ENCODE measurements at places on chromosomes 5 and 9.

GRCh38 chr5:97635553-97635952, 452.5 kb upstream of the RIOK2 start:
- DNase-seq = no peak

DNA sequence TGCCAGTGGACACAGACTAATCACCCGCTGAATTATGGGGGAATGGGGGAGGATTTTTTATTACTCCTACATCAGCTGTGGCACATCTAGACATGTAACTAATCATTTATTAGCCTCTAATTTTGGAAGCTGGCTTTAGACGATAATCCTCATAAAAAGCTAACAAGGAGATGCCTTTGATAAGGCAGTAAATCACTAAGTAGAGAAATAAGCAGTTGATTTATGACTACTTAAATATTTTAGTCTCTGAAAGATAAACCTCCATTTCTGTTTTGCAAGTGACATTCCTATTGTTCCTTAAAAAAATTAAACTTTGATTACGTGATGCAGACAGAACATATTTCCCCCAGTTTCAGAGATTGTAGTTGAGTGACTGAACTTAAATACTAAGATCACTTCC, 206.4 kb upstream of the CDKN2B start:
- DNase-seq = no peak

DNA sequence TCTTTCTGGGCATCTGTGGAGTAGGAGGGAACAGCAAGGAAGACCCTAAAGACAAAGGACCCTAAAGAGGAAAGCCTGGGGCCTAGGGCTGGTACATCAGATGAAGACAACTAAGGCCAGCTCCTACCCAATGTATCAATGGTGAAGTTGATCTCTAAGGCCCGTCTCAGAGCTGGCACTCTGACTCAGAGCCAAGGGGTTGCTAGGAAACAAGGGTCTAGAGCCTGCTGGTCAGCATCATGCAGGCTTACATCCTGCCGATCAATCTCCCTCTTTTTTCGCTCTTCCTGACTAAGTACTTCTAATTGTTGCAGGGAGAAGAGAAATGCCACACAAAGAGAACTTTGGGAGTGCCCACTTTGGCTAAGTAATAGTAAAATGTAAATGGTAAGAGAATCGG, 26.2 kb downstream of the TRIM32 start:
- DNase-seq = no peak

GRCh38 chr5:135651156-135651555, 72.4 kb upstream of the CXCL14 start:
- no peak for DNase-seq

DNA sequence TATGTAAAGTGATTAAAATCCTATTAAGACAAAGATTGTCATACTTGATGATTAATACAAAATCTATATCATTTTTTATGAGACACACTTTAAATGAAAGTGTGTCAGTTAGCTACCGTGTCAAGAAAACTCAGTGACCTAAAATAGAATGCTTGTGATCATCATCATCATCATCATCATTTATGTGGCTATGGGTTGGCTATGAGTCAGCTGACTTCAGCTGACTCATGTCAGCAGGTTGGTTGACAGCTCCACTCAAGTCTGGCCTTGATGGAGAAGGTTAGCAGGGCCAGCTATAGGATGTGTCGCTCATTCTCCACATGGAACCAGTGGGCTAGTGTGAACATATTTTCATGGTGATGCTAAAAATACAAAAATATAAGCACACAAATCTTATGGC, 43.8 kb upstream of the ZNF300 start:
- DNase-seq = no peak

- DNase-seq = no peak
Measured at GRCh38 chr5:52893863-52894262, 95.3 kb upstream of the ITGA2 start.

DNA sequence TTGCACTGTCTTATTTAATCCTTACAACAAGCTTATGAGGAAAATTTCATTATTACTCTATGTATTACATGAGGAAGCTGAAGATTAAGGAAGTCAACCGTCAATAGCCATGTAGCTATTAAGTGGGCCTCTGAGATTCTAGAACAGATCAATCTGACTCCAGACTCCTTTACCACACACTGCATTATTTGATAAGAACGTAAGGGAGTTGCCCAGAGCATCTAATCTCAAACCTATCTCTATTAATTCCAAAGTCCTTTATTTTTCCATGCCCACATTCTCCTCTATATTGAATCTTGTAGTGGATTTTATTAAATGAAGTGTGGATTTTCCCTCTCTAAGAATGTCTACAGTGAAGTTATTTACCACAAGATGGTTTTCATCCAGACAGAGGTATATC, 118.2 kb upstream of the MTAP start:
- no peak for DNase-seq

- no peak for DNase-seq
Measured at GRCh38 chr9:70954126-70954525, 167.3 kb downstream of the TRPM3 start.

GRCh38 chr5:174698156-174698555, 26.2 kb upstream of the MSX2 start:
- no peak for DNase-seq

GRCh38 chr5:123997462-123998215, 485.7 kb downstream of the CSNK1G3 start:
- DNase-seq = no peak

GRCh38 chr5:66807743-66808142, 211.6 kb downstream of the MAST4 start:
- DNase-seq = no peak

- no peak for DNase-seq
Measured at GRCh38 chr5:37662789-37663485, 176.9 kb downstream of the GDNF start.

DNA sequence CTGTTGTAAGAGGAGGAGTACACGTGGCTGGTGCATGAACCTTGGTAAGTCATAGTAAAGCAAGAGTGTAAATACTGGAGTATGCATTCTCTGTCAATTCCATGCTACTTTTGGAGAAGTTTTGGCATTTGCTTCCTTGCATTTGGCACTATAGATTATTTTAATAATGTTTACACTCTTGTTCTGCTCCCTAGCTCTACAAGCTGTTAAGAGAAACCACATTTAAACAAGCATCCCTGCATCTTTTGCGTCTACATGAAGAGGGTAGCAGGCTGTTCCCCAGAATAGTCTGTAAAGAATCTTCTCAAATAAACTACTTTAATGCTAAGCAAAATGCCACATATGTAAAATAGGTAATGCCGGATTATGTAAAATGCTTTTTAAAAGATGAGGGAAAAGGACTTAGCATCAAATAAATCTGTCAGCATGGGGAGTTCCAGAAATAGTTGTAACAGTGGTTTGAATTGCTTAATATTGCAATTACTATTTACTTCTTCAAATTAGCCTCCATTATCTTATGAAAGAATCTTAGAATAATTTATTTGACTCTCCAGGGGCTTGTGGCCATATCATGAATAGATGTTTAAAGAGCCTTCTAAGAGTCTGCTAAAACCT, 2127.3 kb upstream of the WWC1 start:
- DNase-seq = no peak

GRCh38 chr5:134769206-134769605, 10.6 kb downstream of the DDX46 start:
- no peak for DNase-seq

- DNase-seq = no peak
Measured at GRCh38 chr5:32794086-32794485, 83.0 kb downstream of the NPR3 start.

DNA sequence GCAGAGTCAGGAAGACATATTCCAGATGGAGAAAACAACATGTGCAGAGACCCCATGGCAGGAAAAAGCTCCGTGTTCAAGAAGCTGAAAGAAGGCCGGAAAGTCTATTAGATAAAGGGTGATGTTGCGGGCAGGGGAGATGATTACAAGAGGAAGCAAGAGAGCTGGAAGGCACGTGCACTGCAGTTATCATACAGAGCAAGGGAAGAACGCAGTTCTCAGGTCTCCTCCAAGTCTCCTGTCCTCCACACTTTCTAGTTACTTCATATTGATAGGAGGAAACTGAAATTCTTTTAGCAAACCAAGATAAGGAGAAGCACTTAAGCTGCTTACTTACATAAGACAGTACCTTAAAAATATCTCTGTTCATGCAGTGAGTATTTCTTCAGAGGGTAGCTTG, 58.3 kb upstream of the PLPP6 start:
- DNase-seq = no peak

- no peak for DNase-seq
Measured at GRCh38 chr5:41925555-41925951, 472 bp downstream of the FBXO4 start.

- DNase-seq = no peak
Measured at GRCh38 chr5:169164481-169164925, 136.4 kb downstream of the SLIT3 start.

GRCh38 chr5:108461628-108462367, 79.9 kb upstream of the FBXL17 start:
- DNase-seq = no peak

GRCh38 chr5:52804981-52805380, 17.3 kb downstream of the ITGA1 start:
- DNase-seq = no peak

DNA sequence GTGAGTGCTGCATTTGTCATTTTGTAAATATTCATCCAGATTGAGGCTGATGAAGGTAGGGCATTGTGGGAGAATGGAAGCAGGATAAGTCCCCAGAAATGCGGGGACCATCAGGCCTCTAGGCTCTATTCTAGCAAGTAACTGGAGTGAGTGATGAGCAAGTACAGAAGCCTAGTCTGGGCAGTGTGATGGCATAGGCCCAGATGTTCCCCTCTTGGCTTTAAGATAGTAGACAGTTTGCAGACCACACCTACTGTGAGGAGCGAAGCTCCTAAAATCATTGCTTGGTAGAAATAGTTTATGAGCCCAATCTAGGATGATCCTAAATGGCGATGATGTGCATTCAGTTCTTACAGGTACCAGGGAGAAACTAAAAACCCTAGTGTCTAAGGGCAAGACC, 24.3 kb downstream of the NDFIP1 start:
- DNase-seq = no peak

- no peak for DNase-seq
Measured at GRCh38 chr5:176687881-176688280, 40.6 kb downstream of the TSPAN17 start.

GRCh38 chr5:34854459-34855174, 15.7 kb downstream of the TTC23L start:
- DNase-seq = no peak

GRCh38 chr5:107564931-107565372, 105.8 kb downstream of the EFNA5 start:
- no peak for DNase-seq

- DNase-seq = no peak
Measured at GRCh38 chr9:117868594-117868993, 164.4 kb downstream of the TLR4 start.

GRCh38 chr9:91919621-91920020, 30.4 kb downstream of the ROR2 start:
- no peak for DNase-seq

- DNase-seq = peak; percentile 8
Measured at GRCh38 chr5:108747774-108748400, at the start of gene FER. FER (plus strand) TSS chr5:108747897; CDS start chr5:108798183, 50,286 bp downstream.

DNA sequence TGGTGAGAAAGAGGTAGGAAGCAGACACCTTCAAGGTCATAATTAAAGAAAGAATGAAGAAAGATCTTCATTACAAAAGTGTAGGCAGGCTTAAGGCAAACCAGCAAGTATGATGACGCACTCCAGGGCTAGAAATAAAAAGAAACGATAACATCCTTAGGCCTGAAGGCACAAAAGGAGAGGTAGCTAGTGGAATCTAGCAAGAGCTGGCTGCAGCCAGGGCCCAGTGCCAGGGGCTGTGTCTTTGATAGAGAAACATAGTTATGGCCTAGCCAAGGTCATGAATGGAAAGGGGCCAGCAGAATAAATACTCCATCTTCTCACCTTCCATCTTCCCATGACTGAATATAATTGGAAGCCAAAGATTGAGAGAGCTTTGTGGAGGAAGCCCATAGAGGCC, 6.8 kb upstream of the SH3TC2 start:
- no peak for DNase-seq

DNA sequence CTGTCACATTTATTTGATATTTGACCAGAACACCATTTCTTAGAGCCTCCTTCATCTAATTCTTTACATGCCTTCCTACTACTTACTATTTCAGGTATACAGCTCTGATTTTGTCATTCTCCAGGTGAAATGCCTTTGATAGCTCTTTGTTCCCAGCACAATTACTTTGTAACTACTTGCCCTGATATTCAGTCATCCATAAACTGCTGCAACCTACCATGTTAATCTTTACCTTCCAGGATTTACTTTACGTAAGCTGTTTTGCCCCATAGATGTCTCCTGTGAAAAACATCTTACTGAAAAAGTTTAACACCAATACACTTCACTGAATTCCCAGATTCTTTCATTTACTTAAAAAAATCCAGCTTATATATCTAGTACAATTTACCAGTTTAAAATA, 443.8 kb upstream of the CYLC2 start:
- no peak for DNase-seq

DNA sequence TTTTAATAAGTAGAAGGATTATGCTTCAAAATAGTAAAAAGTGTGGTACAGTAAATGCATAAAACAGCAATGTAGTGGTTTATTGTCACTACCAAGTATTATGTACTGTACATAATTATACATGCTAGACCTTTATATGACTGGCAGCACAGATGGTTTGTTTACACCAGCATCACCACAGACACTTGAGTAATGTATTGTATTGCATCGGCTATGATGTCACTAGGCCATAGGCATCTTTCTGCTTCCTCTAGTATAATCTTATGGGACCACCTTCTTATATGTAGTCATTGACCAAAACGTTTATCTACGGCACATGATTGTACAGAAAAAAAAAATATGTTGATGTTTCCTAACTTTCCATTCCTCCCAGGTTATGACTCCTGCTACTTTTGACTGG, 31.9 kb upstream of the SSBP2 start:
- DNase-seq = no peak

- no peak for DNase-seq
Measured at GRCh38 chr9:75071530-75072122, 16.3 kb downstream of the NMRK1 start.

DNA sequence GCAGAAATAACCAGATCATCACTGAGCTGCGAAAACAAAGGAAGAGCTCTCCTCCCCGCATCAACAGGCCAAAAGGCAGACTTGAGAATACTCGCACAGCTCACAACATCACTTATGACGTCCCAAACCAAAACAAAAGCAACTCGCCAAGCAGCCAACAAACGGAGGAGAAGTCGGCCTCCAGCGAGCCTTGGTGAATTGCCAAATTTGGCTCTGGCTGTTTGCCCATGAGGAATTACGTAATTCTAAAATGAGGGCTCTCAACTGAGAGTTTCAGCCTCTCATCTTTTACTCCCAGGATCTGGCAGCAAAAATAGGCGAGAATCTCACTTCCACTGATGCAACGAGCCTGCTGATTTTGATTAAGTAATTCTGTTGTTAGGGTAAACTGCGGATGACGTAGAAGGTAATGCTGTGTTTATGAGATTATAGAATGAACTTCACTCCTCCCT, 51.7 kb upstream of the SEMA6A start:
- no peak for DNase-seq

DNA sequence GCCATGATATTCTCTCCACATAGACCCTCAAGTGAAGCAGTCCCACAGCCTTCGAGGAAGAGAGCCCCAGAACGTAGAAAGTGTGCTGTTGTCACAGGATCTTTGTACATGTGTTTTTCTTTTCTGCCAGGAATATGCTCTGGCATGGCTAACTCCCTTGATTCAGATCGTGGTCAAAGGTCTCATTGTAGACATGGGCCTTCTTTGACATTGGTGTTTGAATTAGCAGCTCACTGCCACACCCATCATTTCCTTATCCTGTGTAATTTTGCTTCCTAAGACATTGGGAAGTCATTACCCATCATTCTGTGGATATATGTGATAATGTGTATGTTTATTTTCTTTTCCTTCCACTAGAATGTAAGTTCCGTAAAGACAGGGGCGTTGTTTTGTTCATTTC, 25.5 kb downstream of the MTRR start:
- no peak for DNase-seq

Data from stimulated activated CD8-positive, alpha-beta memory T cell treated with anti-CD3 and anti-CD28 coated beads, Interleukin-4, amount 100 ng/mL, for 4 hours (primary cell).